ENCODE measurements at places on chromosomes 12 and 14.

DNA sequence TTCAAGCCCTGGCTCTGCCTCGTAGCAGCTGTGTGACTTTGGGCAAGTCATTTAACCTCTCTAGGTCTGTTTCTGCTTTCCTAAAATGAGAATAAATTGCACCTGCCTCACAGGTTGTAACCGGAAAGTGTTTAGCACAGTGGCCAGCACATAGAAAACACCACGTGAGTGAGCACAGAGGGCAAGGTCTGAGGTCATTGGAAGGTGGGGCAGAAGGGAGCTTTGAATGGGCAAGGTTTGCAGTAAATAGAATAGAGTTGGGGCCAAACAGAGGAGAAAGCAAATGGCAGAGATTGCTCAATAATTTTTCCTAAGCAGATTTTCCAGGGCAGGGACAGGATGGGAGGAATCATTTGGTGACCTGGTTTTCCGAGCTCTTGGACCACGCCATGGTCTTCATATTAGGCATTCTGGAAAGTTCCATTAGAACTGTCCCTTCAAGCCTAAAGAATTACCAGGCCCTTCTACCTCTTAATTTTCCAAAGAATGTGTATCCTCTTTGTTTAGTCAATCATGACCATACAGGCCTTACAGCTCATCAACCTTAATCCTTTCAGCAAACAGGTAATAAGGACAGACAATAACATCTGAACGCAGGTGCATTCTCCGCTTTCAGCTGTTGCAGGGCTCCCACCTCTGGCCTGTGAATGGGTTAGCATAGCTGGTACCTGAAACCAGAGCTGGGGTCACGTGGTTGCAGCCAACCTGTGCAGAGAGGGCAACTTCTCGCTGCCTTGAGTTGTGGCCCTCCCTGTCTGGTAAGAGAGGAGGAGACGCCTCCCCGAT lies 53.8 kb downstream of the VWF start:
- no peak for DNase-seq

- DNase-seq: no peak
Observed at GRCh38 chr14:52701223-52701622, 5.8 kb upstream of the PSMC6 start.

- DNase-seq: no peak
Observed at GRCh38 chr12:117321572-117321971, 39.9 kb downstream of the NOS1 start.

- no peak for DNase-seq
Observed at GRCh38 chr12:95385246-95386035, 88.5 kb upstream of the METAP2 start.

- no peak for DNase-seq
Observed at GRCh38 chr14:72254937-72255472, 322.8 kb downstream of the RGS6 start.

DNA sequence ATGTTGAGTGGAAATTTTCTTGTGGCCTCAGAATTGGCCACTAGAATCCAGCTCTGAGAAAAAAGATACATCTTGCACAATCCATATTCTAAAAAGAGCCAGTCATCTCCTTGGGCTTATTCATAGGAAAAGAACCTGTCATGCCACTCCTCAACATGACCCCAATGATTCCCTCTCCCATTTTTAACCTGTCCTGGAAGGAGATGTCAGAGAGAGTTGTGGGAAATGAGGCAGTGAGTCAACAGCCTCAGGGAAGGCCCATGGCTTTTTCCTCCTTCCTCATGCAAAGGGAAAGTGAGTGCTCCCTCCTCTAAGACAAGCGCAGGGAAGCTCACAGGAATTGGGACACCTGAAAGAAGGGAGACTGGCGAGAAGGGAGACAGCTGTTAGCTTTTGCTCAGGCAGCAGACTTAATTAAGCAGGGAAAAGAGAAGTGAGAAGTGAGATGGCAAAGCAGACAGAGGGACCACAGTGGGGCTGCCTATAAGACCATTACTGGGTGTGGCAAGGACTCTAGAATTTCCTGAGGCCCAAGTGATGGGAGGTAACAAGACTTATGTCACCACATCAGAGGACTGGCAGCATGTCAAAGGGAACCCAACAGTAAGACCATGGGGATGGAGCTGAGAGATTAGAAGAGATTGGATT lies 10.2 kb upstream of the DHRS7 start:
- DNase-seq: no peak
